Transverse colon (tissue), 4 donors: ENCODE measurements at places on chromosomes 7 and 10. TPM values are rescaled to one million over a fixed set of nuclear protein-coding genes. Genes with fewer than 3 reads are reported as not detected.

GRCh38 chr7:45342236-45342635 lies 184.6 kb downstream of the RAMP3 start:
- no peak for DNase-seq

CD36 gene
- total RNA-seq: 12.8 TPM

DNA sequence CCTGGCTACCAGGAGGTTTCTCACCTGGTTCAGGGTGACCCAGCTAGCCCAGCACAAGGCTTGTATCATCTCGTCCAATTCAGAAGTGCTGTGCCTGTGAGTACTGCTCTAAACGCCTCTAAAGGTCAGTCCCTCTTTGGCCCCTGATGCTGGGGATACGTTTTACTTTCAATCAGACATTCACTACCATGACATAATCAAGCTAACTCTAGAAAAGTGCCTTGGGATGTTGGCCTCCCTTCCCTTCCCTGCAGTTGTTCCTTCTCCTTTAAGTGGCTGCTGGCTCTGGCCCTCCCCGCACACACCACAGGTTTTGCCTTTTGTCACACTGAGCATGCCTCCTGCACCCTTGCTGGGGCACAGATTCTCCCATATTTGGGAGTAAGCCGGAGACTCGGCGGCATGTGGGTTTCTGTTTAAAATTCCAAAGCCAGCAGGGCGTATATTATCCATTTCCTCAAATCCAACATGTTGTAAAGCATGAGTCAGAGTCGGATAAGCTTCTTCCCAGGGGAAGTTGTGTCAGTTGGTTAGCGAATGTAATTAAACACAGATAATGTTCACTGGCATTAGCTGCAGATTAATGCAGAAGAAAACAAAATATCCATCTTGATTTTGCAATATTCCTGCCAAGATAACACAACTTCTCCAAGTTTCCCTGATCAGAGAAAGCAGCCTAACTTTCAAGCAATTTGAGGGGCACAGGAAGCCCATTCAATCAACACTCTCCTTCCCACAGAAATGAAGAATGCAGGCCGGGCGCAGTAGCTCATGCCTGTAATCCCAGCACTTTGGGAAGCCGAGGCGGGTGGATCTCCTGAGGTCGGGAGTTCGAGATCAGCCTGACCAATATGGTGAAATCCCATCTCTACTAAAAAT lies 31.8 kb upstream of the VCL start:
- DNase-seq: peak; percentile 76

DNA sequence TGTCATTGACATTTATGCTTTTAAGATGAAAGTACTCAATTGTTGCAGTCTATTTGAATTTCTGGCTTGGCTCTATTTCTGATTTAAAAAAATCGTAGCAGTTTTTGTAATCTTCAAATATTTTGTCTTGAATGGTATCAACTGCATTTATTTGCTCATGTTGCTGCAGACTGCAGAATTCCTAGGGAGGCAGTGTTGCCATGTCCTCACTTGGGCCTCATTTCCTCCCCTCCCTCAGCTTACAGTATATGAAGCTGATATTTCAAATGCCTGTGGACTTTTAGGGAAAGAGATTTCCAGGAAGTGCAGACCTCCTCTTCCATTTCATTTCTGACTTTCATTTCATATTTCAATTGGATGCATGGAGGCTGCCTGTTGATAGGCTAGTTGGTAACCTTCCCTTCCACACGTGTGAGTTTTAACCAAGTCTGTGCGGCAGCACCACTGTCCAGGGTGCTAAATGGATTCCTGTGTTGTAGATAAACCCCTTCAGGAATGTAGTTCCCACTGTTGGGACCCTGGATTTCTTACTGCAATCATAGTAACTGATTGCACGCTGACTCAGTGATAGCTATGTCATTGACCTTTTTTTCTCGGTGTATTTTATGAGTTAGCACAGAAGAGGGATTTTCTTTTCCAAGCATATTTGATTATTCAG lies 17.5 kb downstream of the VPS50 start:
- DNase-seq: no peak

UBN2 gene
- 13.9 TPM for total RNA-seq

DNA sequence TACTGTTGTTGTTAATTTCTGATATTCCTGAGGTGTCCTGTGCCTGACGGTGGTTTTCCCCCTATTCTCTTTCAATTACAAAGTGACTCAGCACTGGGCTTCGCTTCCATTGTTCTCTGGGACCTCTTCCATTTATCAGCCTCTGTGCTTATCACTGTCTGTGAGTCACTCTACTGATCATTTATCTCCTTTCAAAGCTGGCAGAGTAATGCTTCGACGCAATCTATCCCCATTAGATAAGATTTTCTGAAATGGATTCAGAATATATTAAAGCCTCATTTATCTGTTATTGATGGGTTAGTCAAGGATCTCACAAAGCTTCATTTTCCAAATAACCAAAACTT lies 679.2 kb downstream of the SDK1 start:
- no peak for DNase-seq

GRCh38 chr10:60480865-60481563 lies 91.3 kb upstream of the ANK3 start:
- DNase-seq: no peak

GRCh38 chr10:125291836-125292235 lies 131.5 kb upstream of the CTBP2 start:
- DNase-seq: no peak

DNA sequence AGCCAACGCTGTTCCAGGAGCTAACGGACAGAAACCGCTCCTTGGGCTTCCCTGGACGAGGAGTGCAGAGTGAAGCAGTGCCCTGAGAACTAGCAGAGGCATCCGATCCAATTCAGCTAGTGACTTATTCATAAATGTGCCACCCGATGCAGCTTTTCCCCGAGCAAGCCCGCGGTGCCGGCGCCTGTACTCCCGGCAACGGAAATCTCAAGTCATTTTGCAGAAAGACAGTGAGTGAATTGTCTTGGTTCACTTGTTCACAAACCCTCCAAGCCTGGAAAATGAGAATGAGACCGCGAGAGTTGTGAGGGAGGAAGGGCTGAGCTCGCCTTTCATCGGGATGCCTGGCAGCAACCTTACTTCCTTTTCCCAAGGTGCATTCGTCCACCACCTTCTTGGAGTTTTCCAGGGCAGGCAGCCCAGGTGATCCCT lies 87.5 kb downstream of the COBL start:
- DNase-seq: no peak

- no peak for DNase-seq
Observed at GRCh38 chr7:148306759-148307158, 283.8 kb upstream of the C7orf33 start.

GRCh38 chr7:13850185-13850752 lies 139.2 kb downstream of the ETV1 start:
- DNase-seq: peak; percentile 11

DNA sequence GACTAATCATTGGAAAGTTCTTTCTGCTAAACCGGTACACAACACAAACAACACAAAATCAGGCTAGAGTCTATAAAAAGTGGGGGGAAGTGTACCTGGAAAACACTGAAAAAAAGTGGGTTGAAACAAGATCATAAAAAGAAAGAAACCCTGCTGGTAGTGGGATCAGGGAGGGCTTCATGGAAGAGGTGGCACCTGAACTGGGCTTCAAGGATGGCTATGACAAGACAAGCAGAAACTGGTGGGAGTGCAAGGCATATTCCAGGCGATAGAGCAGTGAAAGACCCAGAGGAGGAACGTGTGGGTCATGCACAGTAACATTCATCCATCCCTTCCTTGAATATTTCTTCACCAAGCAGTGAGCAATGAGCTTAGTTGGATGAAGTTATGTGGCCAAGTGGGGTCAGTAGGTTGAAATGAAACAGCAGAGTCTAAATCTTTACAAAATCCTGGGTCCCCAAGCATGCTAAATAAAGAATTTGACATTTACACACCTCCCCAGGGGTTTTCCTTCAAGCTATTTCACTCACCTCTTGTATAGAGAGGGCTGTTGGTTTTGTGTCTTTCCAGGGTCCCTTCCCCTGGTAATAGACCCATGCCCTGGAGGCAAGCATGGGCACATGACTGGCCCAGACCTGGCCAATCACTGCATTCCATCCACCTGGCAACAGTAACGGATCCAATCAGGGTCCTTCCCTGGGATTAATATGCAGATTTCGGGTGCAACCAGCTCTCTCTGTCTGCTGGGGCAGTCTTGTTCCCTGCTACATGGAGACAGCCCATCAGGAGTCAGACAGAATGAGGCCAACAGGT lies 38.2 kb downstream of the SPOCK2 start:
- DNase-seq: no peak

GALNT17 gene
- 6.6 TPM for total RNA-seq

DNA sequence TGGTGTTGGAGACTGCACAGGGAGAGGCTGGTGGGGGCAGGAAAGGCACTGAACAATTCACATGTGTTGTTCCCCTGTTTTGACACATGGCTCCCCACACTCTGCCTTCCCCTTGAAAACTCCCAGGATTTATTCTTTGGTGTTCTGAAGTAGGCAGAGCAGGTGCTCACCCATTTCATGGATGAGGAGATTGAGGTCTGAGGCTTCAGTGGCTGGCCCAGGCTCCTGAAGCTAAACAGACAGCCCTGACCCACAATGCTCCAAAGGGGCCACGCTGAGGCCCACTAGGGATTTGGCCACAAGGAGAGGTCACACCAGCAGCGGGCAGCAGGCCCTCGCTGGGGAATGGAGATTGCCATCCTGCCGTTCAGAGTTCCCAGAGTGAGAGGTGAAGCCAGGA lies 157.6 kb downstream of the SH3PXD2A start:
- no peak for DNase-seq

GRCh38 chr7:33714208-33714607 lies 191.1 kb upstream of the BMPER start:
- DNase-seq: no peak

PDK4 gene
- total RNA-seq: 238 TPM

VAX1 gene
- not detected for total RNA-seq

GRCh38 chr10:48480397-48481374 lies 124.2 kb downstream of the ARHGAP22 start:
- no peak for DNase-seq

DNA sequence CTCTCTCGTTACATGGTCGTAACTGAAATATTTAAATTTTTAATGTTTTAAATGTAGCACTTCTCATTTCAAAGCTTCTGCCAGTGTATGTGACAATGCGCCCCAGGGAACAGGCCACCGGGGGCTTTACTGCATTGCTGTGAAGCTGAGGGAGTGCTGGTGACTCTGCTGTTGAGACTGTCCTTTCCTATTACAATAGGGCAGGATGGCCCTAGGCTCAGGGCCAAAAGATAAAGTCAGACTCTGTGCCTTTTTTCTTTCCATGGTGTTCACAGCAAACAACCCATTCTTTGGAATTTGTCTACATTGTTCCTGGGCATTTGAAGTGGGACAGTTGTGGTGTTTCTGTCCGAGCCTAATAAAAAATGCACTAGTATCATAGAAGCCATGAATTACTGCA lies 107.3 kb downstream of the GALNT11 start:
- no peak for DNase-seq

DNA sequence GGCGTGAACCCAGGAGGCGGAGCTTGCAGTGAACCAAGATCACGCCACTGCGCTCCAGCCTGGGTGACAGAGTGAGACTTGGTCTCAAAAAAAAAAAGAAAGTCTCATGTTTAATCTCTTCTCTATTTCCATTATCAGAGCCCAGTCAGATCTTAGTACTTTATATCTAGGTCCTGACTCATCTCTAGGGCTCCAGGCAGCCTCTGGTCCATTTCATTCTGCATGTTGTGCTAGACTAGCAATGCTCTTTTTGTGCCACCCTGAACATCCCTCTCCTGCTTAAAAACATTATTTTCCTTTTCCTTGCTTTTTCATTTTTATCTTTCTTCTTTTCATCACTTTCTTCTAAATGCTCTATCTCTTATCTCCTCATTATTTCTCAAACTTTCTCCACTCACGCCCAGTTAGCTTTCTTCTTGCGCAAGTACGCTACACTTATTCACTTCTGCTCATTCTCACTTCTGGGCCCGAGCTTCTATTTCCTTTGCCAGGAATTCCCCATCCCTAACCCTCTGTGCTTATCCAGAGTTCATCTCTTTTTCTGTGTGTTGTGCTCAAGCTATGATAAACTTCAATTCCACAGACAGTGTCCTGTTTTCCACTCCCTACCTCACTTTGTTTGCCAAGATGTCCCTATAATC lies 63.9 kb downstream of the BTAF1 start:
- no peak for DNase-seq

SPDYE2B gene
- total RNA-seq: not detected

GRCh38 chr7:142646386-142647140 lies 102.7 kb upstream of the PRSS1 start:
- DNase-seq: no peak
